ENCODE measurements at places on chromosomes 7 and 10.

DNA sequence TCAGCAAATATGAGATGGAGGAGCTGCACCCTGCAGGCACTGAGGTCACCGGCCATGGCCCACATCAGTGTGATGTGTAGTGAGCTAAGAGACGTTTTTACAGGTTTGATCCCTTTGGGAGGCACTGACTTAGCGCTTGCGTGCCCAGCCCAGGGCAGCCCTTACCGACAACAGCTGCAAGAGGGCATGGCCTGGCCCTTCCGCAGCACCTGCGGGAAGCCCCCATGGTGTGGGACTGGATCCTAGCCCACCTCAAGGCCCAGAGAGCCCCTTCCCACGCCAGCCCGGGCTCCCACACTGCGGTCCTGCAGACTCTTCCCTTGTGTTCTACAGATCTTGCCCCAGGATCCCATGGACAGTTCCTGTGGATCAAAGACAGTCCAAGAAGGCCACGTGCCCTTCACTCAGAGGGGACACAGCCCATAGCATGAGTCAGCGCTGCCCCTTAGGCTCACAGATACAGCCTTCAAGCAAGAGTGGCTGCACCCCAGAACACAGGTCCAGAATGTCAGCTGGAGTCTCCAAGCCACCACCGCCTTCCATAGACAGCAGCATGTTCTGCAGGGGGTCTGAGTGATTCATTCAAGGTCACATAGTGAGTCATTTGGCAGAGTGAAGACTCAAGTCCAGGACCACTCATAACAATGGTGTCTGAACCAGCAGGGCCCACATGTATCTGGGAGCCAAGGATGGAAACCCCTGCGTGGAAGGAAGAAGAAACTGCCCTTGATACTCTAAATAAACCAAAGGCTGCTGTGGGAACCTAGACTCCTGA is 25.4 kb downstream of the TLL2 start:
- DNase-seq = peak; percentile 30

DNA sequence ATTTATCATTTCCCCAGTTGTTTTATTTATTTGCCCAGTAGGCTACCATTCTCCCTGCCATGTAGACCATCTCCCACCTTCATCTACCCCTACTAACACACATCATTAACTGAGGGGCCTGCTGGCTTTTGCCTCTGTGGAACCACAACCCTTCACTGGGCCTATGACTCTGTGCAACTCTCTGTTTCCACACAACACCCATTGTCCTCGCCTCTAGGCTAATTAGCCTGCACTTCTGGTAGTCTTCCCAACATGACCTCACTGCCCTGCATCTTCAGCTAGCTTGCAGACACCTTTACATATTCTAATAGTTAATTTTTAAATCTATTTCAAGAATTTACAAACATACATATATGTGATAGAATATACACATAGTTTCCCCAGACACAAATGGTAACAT is 7.5 kb downstream of the ANKIB1 start:
- DNase-seq = no peak

DNA sequence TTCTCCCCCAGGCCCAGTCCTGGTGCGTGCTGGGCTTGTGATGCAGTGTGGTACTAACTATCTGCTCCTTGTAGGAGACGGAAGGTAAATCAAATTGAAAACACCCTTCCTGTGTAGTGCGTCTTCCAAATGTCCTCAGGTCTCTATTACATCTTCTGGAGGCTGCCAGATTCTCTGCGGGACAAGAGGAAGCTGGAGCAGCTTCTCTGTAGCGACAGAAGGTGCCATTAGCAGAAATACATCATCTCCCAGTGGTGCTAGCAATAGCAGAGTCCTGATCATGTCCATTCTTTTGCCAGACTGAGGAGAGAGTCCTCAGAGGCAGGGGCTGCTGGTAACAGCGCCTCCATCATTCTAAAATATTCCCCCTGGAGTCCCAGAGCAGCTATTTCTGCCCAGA is 675.2 kb downstream of the LRMDA start:
- no peak for DNase-seq

- no peak for DNase-seq
These were observed 67.7 kb downstream of the ST8SIA6 start for GRCh38 chr10:17386616-17387075.

DNA sequence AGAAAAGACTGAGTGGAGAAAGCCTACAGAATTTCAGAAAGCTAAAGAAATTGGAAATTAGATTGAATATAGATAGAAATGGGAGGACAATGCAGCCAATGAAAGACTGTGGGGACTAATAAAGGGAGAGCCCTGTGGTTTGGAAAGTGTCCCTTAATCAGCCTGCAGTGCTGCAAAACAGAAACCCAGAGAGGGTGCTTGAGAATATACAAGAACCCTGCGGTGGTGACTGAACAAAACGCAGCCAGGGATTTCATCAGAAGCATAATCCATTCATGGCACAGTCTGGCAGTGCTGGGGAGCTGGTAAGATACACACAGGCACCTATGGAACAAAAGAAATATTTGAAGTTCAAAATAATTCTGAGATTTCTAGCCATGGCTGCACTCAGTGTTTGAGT is 19.1 kb downstream of the CEP41 start:
- peak; percentile 56 for DNase-seq

- peak; percentile 63 for DNase-seq
These were observed 113.5 kb downstream of the ITGB8 start for GRCh38 chr7:20444030-20444800.

DNA sequence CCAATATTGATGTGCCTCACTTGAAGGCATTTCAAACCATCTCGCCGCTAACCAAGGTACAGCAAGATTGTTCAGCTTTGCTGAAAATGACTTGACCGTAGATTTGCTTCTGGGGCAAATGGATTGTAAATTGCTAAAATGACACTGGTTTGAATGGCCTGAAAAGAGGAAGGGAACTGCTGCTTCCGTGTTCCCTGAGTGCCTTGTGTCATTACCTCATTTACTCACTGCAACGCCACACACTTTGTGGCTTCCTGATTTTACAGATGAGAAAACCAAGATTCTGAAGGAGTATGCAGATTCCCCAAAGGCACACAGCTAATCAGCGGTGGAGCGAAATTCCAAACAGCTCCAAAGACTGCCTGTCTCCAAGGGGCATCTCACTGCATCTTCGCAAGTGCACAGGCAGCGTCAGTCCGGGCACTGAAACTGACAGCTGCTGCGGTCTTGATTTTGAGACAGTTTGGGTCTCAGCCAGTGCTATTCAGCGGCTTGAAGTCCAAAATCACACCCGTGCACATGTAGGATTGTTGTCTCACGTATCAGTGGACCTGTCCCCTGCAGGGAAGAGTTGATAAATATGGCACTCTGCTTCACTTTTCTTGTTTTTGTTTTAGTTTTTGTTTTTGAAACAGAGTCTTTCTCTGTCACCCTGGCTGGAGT is 290.9 kb downstream of the DPP6 start:
- no peak for DNase-seq
